ENCODE measurements at places on chromosomes 3 and 15.

DNA sequence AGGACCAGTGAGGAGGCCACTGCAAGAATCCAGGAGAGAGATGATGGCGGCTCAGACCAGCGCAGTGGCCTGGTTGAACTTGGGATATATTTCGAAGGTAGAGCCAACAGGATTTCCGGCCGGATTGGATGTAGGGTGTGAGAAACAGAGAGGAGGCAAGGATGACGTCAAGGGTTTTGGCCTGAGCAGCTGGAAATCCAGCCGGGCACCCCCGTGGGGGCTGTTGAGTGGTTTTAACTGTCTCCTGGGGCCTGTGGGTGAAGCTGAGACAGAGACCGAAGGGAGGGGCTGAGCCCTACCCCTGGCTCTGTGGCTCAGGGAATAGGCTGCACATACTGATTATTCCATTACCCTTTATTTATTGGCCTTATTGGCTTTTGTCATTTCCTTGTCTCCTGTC is 45.7 kb downstream of the EXOG start:
- no peak for DNase-seq

- DNase-seq = no peak
Measured at GRCh38 chr3:14744556-14744955, 69.6 kb downstream of the C3orf20 start.

GRCh38 chr3:58535531-58536500 is 1.2 kb downstream of the ACOX2 start:
- DNase-seq = peak; percentile 38

- DNase-seq = no peak
Measured at GRCh38 chr3:133227813-133228212, 172.0 kb upstream of the BFSP2 start.

- no peak for DNase-seq
Measured at GRCh38 chr3:34183611-34184340, 385.3 kb downstream of the PDCD6IP start.

DNA sequence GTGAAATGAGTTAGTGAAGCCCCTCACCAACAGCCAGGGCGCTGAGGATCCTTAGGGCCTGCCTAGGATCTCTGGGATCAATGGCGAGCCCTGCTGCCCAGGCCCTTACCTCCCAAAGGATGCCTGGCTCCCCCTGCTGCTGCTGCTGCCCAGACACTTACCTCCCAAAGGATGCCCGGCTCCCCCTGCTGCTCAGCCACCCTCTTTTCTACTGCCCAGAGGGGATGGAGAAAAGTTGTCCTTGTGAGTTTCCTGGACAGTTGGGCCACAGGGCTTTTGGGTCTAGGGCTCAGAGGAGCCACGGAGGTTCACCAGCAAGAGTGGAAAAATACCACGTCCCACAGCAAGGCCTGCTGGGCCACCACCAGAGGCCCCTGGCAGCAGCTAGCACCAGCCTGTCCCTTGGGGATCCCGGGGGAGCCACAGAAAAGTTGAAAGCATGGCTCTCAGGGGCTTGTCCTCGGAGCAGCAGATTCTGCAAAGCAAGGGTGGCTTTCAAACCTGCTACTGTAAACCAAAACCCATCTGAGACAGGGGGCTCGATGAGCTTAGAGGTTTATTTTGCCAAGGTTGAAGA is 59.4 kb downstream of the SLC6A6 start:
- no peak for DNase-seq

DNA sequence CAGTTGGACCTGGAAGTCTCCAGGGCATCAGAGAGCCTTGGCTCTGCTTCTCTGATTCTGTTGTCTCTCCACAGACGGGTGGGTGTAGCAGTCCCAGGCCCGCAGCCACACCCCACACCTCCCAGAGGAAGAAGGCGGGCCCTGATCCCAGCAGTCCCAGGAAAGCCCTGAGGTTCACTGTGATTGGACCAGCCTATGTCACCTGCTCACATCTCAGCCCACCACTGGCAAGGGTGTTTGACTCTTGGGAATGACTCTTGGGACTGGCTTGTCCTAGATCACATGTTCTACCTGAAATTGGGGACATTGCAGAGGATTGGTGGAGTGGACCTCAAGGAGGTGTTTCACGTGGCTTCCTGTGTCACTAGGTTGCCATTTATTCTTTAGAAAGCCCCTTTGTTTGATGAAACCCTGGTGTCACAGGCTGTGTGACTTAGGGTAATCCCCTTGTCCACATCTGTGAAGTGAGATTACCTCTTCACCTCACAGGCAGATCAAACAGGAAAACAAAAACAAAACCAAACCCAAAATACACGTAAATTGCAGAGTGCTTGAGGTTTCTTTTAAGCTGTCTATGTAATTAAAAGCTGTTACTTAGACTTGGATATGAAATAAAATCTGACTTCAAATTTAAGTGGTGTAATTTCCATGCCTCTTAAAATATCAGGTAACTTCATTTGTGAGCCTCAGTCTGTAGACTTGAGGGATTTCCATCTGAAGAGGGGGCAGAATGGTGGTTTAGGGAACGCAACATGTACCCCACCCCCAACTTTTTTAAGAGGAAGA is 26.7 kb downstream of the FLNB start:
- DNase-seq = peak; percentile 62

- no peak for DNase-seq
Measured at GRCh38 chr3:133949438-133949837, 53.8 kb upstream of the RAB6B start.

DNA sequence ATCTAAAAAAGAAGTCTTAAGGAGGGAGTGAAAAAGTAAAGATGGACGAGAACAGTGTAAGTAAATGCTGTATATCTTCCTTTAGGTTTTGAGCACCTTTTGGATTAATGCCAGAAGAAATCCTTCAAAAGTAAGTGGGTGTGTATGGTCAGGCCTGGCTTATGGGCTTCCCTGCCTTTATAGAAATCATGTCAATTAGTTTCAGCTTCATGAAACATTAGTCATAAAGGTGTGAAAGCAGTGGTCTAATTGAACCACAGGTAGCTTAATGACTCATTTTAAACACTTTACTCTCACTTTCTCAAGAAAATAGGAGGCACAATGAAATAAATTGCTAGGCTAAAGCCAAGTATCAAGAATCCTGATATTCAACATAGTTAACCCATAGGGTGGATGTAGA is 467.4 kb upstream of the DPPA4 start:
- DNase-seq = no peak

GRCh38 chr3:64267721-64268604 is 42.7 kb upstream of the PRICKLE2 start:
- DNase-seq = no peak

DNA sequence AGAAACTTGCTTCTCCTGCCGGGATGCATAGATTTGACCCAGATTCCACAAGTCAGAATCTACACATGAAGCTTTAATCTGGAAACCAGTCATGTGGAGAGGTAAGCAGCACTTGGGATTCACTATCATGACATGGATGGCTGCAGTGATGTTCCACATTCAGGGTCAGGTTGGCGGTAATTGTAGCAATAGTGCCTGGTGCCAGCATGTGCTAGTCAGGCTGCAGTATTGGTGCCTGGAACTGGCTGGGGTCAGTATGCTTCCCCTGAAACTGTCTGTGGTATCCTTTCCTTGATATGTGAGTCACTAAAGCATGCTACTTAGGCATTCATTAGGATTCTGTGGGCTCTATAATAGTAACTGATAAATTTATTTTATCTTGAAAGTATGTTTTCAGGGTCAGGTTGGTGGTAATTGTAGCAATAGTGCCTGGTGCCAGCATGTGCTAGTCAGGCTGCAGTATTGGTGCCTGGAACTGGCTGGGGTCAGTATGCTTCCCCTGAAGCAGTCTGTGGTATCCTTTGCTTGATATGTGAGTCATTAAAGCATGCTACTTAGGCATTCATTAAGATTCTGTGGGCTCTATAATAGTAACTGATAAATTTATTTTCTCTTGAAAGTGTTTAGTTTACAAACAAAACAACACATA is 1439.2 kb downstream of the ZPLD1 start:
- DNase-seq = no peak

DNA sequence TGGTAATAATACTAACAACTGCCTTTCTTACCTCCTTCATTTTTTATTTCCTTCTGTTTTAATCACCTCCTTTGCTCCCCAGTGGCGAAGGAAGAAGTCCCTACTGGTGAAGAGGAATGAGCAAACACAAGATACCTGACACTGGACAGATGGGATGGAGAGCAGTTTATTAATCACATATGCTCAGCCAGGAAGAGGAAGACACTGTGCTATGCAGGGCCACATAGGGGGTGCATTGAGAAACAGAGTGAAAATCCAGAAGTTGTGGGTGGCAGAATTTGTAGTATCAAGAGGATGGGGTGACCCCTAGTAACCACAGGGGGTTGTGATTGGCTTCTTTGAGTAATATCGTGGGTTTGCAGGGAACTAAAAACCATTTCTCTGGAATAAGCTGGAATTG is 1041.9 kb downstream of the OTOL1 start:
- no peak for DNase-seq

GRCh38 chr3:58006661-58007060 is 1.6 kb upstream of the FLNB start:
- no peak for DNase-seq

Measured in activated CD8-positive, alpha-beta memory T cell treated with anti-CD3 and anti-CD28 coated beads for 24 hours (primary cell).